Activated T-cell treated with anti-CD3 and anti-CD28 coated beads, Interleukin-2, amount 50 U/mL, for 72 hours (primary cell): ENCODE measurements at places on chromosomes 13 and 19. TPM values are rescaled to one million over a fixed set of nuclear protein-coding genes. Genes with fewer than 3 reads are reported as not detected.

DNA sequence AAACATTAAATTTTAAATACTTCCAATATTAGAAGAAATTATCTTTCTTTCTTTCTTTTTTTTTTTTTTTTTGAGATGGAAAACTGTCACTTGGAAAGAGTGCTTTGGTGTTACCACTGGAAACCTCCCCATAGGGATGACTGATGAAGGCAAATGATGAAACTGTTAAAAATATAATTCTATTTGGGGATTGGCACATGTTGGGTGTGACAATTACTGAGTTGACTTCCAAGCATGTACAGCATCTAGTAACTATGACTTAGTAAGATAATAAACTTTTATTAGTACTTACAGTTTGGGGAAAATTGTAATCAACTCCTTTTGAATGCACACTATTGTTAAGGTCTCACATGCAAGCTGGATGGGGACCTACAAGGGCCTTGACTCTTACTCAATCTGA lies 592.5 kb downstream of the KCTD12 start:
- DNase-seq: no peak
- H3K27ac ChIP-seq: no peak overlapping the region
- no peaks in the 10 kb centered on the region for H3K36me3 ChIP-seq
- H3K27me3 ChIP-seq: no peaks in the 10 kb centered on the region
- H3K4me1 ChIP-seq: no peaks in the 10 kb centered on the region
- H3K4me3 ChIP-seq: no peak overlapping the region

- H3K4me1 ChIP-seq: peaks cover 19% of the 10 kb centered on the region
- no peak overlapping the region for H3K27ac ChIP-seq
- peaks cover 49% of the 10 kb centered on the region for H3K27me3 ChIP-seq
- H3K4me3 ChIP-seq: no peak overlapping the region
Measured at GRCh38 chr13:50149932-50150331, 134.7 kb downstream of the KCNRG start.

DNA sequence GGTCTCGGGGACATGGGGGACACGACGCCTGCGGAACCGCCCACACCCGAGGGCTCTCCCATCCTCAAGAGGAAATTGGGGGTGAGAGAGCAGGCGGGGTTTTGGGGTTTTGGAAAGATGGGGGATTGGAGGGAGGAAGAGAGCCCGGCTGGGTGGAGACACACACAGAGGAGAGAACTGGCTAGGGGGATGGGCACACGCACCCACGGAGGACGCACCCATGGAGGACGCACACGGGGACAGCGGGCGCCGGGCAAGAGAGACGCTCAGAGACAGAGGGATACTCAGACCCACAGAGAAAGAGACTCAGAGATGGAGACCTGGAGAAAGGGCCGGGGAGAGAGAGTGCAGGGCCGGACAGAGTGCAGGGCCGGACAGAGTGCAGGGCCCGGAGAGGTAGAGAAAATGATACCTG lies 52.1 kb downstream of the MAP4K1 start:
- H3K4me1 ChIP-seq: peaks cover 14% of the 10 kb centered on the region
- H3K36me3 ChIP-seq: no peaks in the 10 kb centered on the region
- H3K4me3 ChIP-seq: peak overlapping the region; percentile 77
- no peak for DNase-seq

GRCh38 chr19:18453269-18454024 lies 15.5 kb upstream of the ISYNA1 start:
- no peaks in the 10 kb centered on the region for H3K4me1 ChIP-seq
- no peaks in the 10 kb centered on the region for H3K27me3 ChIP-seq
- H3K36me3 ChIP-seq: peaks cover 11% of the 10 kb centered on the region
- H3K27ac ChIP-seq: no peak overlapping the region
- no peak for DNase-seq
- H3K4me3 ChIP-seq: no peak overlapping the region

- H3K36me3 ChIP-seq: no peaks in the 10 kb centered on the region
- DNase-seq: no peak
- no peaks in the 10 kb centered on the region for H3K4me1 ChIP-seq
- no peak overlapping the region for H3K4me3 ChIP-seq
- H3K27ac ChIP-seq: no peak overlapping the region
Measured at GRCh38 chr13:79973533-79973963, 367.4 kb downstream of the SPRY2 start.

DNA sequence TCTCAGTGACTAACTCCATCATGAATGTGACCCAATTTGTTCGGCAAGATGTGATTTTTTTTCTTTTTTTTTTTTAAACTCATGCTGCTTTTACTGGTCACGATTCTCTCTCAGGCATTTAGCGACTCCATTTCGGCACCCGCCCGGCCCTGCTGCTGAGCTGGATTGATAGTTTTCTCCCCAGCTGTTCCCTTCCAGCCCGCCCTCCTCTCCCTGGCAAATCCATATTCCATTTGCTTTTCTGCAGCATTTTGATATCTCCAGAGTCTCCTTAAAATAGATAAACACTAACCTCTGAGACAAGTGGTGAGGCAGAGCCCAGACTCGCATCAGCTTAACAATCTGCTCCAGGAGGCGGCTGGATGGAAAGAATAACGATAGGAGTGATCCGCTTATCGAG lies 55.5 kb upstream of the KATNAL1 start:
- H3K27me3 ChIP-seq: no peaks in the 10 kb centered on the region
- no peaks in the 10 kb centered on the region for H3K36me3 ChIP-seq

DNA sequence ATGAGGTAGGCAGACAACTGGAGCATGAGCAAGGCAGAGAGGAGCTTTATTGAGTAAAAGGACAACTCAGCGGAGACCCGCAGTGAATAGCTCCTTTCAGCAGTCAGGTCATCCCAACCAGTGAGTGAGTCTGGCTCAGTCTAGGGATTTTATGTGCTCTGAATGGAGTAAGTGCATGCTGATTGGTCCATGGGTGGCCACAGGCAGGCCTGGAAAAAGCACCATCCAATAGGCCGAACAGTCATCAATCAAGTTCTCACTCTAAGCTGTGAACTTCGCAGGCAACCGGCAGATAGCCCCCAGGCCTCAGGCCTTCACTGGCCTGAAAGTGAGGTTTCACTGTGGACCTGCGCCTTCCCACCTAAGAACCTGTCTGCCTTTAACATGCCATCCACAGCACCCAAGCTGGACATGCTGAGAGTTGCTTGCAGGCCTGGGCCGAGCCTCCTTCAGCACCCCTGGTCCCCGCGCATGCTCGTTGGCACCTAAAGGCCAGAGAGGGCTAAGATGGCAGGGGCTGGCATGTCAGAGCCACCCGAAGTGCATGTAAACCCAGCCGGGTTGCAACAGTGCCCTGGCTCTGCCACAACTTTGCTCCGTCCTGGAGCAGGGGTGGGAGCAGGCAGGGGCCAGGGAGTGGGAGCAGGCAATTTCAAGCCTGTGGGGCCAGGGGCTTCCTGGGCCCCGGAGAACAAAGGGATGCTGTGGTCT lies 698.7 kb downstream of the SLITRK1 start:
- H3K4me1 ChIP-seq: no peaks in the 10 kb centered on the region
- H3K36me3 ChIP-seq: no peaks in the 10 kb centered on the region
- H3K4me3 ChIP-seq: no peak overlapping the region
- no peak for DNase-seq
- H3K27ac ChIP-seq: no peak overlapping the region

GRCh38 chr19:13260883-13261653 lies 110.9 kb downstream of the IER2 start:
- peak; percentile 49 for DNase-seq
- H3K4me1 ChIP-seq: peaks cover 12% of the 10 kb centered on the region
- H3K36me3 ChIP-seq: no peaks in the 10 kb centered on the region

- peak overlapping the region; percentile 36 for H3K4me3 ChIP-seq
Measured at GRCh38 chr19:42275103-42275502, 6.1 kb downstream of the CIC start.

- peak overlapping the region; percentile 89 for H3K27ac ChIP-seq
- H3K4me3 ChIP-seq: peak overlapping the region; percentile 99
- peaks cover 69% of the 10 kb centered on the region for H3K4me1 ChIP-seq
- peaks cover 43% of the 10 kb centered on the region for H3K36me3 ChIP-seq
Measured at GRCh38 chr19:4914736-4915501, 5.6 kb downstream of the UHRF1 start.

- peaks cover 4% of the 10 kb centered on the region for H3K4me1 ChIP-seq
- H3K36me3 ChIP-seq: peaks cover 14% of the 10 kb centered on the region
- DNase-seq: no peak
- no peaks in the 10 kb centered on the region for H3K27me3 ChIP-seq
- H3K4me3 ChIP-seq: no peak overlapping the region
Measured at GRCh38 chr13:113639616-113640262, 18.3 kb downstream of the ATP4B start.

DNA sequence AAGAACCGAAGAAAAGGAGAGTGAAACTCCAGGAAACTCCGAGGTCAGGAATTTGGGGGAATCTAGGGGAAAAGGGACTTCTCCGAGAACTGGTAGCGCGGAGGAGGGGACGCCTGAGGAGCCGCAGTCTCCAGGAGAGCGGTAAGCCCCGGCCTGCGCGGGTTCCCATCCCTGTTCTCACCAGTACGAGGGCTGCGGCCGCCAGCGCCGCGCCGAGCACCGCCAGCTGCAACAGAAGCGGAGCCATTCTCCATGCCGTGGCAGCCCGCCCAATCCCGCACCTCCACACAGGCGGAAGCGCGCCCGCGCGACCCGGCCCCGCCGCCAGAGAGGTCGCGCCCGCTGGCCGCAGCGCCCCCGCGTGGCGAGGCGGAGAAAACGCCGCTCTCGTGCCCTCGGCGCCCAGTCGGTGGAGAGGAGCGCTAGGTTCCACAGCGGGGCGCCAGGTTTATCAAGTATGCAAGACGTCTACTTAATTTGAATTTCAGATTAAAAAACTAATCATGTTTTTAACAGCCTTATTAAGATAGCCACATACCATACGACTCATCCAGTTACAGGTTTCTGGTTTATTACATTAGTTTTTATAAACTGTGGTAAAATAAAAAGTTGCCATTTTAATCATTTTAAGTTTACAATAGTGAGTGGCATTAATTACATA lies at the start of gene ALG5:
ALG5 (minus strand) TSS at position 287 of the 661 bp plus-strand sequence; CDS start at position 247, 40 bp downstream.
- peaks cover 43% of the 10 kb centered on the region for H3K4me1 ChIP-seq
- no peaks in the 10 kb centered on the region for H3K27me3 ChIP-seq
- peak within 1 kb of the TSS; percentile 98 for H3K27ac ChIP-seq
- peak; percentile 95 for DNase-seq

DNA sequence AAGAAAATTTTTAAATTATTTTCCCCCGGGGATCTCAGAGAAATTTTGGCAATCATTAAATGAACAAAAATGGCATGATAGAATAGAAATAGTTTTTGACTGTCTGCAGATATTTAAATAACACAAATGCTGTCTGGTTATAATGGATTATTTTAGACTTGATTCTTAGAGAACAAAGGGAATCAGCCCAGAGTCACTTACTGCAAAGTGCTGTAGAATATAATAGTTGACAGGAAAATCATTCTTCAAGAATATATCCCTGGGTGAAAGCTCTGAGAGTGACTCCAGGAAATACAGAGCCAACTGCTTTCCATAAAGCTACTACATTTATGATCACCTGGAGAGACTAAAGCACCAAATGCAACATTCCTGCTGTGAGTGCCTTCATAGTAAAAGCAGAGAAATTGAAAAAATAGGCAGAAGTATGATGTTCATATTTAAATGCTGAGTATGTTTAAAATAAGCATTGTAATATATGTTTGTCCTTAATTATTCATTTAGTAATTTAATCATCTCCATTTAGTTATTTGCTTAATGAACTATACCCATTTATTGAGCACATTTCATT lies 1765.8 kb downstream of the SLITRK1 start:
- DNase-seq: no peak
- H3K4me1 ChIP-seq: no peaks in the 10 kb centered on the region
- H3K27ac ChIP-seq: no peak overlapping the region
- H3K36me3 ChIP-seq: no peaks in the 10 kb centered on the region

- H3K27me3 ChIP-seq: peaks cover 20% of the 10 kb centered on the region
- DNase-seq: no peak
- H3K36me3 ChIP-seq: no peaks in the 10 kb centered on the region
- peak overlapping the region; percentile 64 for H3K4me3 ChIP-seq
- H3K4me1 ChIP-seq: peaks cover 26% of the 10 kb centered on the region
- no peak overlapping the region for H3K27ac ChIP-seq
Measured at GRCh38 chr19:19537075-19538048, 703 bp upstream of the CILP2 start.

GRCh38 chr19:1492474-1493006 lies 1.6 kb downstream of the REEP6 start:
- DNase-seq: no peak
- H3K27me3 ChIP-seq: peaks cover 12% of the 10 kb centered on the region
- no peaks in the 10 kb centered on the region for H3K36me3 ChIP-seq
- H3K4me1 ChIP-seq: peaks cover 14% of the 10 kb centered on the region

GRCh38 chr13:84683448-84683847 lies 801.2 kb upstream of the SLITRK1 start:
- H3K4me3 ChIP-seq: no peak overlapping the region
- no peaks in the 10 kb centered on the region for H3K27me3 ChIP-seq
- no peak for DNase-seq
- H3K4me1 ChIP-seq: no peaks in the 10 kb centered on the region
- H3K36me3 ChIP-seq: no peaks in the 10 kb centered on the region

GRCh38 chr13:77513719-77514335 lies 21.7 kb upstream of the SCEL start:
- DNase-seq: no peak
- H3K27ac ChIP-seq: no peak overlapping the region

DNA sequence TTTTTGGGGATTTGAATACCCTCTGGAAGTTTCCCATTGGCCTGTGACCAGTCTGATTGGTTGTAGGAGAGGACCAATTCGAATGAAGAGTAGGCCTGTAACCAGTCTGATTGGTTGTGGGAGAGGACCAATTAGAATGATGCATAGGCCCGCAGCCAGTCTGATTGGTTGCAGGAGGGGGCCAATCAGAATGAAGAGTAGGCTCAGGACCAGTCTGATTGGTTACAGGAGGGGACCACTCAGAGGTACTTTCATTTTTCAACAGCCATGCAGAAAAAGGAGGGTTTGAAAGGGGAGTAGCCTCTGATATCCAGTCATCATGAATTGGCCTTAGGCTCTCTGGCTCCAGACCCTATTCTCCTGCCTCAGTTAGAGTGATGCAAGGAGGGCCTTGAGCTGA lies 30.4 kb upstream of the SLC1A5 start:
- H3K4me1 ChIP-seq: peaks cover 40% of the 10 kb centered on the region
- DNase-seq: peak; percentile 10

Gene KCNN1
- 1.2 TPM for total RNA-seq

Gene ZNF653
- total RNA-seq: 12.3 TPM

Gene ZNF878
- total RNA-seq: 0.39 TPM

Gene ZFP14
- 2.7 TPM for total RNA-seq

Gene LIN7B
- 7.7 TPM for total RNA-seq

Gene SYCN
- not detected for total RNA-seq

Gene OR4F17
- total RNA-seq: not detected

Gene ZNF578
- total RNA-seq: 0.93 TPM

Gene BRCA2
- total RNA-seq: 36.9 TPM

Gene BRSK1
- total RNA-seq: 13.0 TPM

Gene DLL3
- total RNA-seq: 1.1 TPM

Gene COX7A1
- not detected for total RNA-seq

Gene NCR1
- total RNA-seq: 0.53 TPM

Gene SMG9
- total RNA-seq: 96.4 TPM
